ENCODE measurements at places on chromosomes 13 and 19.

DNA sequence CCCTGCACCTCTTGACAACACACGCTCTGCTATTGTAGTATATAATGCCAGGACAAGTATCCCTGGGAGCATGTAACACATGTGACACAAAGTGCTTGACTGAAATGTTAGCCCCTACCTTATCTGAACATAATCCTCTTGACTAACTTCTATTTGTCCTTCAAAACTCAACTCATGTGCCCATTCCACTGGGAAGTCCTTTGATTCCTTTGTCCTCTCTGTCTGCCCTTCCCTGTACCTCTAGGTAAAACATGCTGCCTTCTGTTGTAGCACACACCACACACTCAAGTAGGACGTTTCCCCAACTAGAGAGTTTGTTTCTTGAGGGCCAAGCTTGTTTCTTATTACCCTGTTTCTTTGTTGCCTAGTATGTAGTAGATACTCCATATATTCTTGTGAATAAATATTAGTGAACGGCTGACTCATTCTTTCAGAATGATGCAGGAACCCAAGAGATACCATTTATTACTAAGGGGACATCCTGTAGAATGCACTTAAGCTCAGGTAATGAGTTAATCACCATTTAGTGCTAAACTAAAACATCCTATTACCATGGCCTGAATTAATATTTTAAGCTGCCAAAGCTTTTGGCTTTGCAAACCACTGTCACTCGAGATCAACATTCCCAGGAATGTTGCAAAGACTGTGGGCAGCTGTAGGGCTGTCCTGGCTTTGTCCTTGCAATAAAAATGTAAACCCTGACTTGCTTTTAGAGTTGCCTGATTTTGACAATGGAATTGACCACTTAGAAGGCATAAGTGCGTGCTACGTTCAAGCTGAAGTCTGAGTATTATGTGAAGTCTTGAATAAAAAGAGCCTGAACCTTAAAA is 313.4 kb downstream of the COG6 start:
- no peak for DNase-seq
- peaks cover 14% of the 10 kb centered on the region for H3K27me3 ChIP-seq
- no peak overlapping the region for H3K4me3 ChIP-seq
- no peak overlapping the region for H3K27ac ChIP-seq

GRCh38 chr13:44972956-44973581 is 16.2 kb downstream of the NUFIP1 start:
- H3K27ac ChIP-seq = no peak overlapping the region
- no peak overlapping the region for H3K4me3 ChIP-seq

- no peak for DNase-seq
- peaks cover 76% of the 10 kb centered on the region for H3K4me1 ChIP-seq
- peak overlapping the region; percentile 11 for H3K4me3 ChIP-seq
- H3K27ac ChIP-seq = peak overlapping the region; percentile 82
- H3K36me3 ChIP-seq = no peaks in the 10 kb centered on the region
Measured at GRCh38 chr13:97259798-97260714, 37.9 kb downstream of the MBNL2 start.

- no peak overlapping the region for H3K27ac ChIP-seq
- peak; percentile 34 for DNase-seq
- no peak overlapping the region for H3K4me3 ChIP-seq
- no peaks in the 10 kb centered on the region for H3K4me1 ChIP-seq
Measured at GRCh38 chr13:109790942-109791605, 4.7 kb upstream of the IRS2 start.

DNA sequence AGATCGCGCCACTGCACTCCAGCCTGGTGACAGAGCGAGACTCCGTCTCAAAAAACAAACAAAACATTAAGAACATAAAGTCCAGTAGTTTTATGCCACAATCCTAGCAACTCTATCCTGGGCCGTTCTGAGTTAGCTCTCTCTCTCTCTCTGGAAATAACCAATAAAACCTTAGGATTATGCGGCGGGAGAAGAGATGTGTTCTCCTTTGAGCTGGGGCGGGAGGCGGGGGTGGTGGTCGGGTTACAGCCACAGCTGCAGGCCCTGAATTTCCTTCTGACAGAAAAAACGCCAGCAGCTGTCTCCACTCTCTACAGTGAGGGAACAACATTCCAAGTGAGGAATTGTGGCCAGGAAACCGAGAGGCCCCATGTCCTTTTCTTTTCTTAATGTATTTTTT is 9.1 kb upstream of the PNMA8A start:
- H3K27me3 ChIP-seq = peaks cover 5% of the 10 kb centered on the region
- no peaks in the 10 kb centered on the region for H3K36me3 ChIP-seq
- H3K4me1 ChIP-seq = no peaks in the 10 kb centered on the region
- no peak overlapping the region for H3K4me3 ChIP-seq
- no peak overlapping the region for H3K27ac ChIP-seq

- no peak overlapping the region for H3K27ac ChIP-seq
- H3K4me1 ChIP-seq = peaks cover 31% of the 10 kb centered on the region
- no peaks in the 10 kb centered on the region for H3K36me3 ChIP-seq
- H3K4me3 ChIP-seq = no peak overlapping the region
- DNase-seq = no peak
Measured at GRCh38 chr19:18647371-18647767, 10.5 kb downstream of the KLHL26 start.

GRCh38 chr13:112683581-112683980 is 6.3 kb upstream of the ATP11A start:
- H3K4me1 ChIP-seq = peaks cover 8% of the 10 kb centered on the region
- DNase-seq = no peak
- no peak overlapping the region for H3K27ac ChIP-seq

DNA sequence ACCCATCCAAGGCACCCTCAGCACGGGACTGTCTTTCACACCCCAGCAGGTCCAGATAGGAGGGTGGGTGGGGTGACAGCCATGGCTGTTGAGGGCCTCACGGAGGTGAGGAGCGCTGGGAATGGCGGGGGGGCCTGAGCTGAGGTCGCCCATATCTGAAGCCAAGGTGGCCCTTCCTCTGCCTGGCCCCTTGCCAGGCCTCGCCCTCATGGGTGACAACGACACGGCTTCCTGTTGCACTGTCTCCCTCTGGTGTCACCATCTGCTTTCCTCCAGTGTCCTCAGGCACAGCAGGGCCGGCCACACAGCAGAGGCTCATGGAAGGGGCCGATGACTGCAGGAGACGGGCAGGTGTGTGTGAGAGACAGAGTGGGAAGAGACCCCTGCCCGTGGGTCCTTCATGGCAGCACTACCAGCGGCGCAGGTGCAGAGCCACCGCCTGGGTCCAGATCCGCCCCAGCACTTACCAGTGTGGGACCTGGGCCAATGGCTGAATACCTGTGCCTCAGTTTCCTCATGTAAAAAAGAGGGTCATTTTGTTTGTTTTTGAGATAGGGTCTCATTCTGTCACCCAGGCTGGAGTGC is 8.1 kb upstream of the NKPD1 start:
- H3K4me1 ChIP-seq = peaks cover 61% of the 10 kb centered on the region
- peak overlapping the region; percentile 41 for H3K4me3 ChIP-seq
- peaks cover 6% of the 10 kb centered on the region for H3K36me3 ChIP-seq
- DNase-seq = no peak
- H3K27me3 ChIP-seq = no peaks in the 10 kb centered on the region

DNA sequence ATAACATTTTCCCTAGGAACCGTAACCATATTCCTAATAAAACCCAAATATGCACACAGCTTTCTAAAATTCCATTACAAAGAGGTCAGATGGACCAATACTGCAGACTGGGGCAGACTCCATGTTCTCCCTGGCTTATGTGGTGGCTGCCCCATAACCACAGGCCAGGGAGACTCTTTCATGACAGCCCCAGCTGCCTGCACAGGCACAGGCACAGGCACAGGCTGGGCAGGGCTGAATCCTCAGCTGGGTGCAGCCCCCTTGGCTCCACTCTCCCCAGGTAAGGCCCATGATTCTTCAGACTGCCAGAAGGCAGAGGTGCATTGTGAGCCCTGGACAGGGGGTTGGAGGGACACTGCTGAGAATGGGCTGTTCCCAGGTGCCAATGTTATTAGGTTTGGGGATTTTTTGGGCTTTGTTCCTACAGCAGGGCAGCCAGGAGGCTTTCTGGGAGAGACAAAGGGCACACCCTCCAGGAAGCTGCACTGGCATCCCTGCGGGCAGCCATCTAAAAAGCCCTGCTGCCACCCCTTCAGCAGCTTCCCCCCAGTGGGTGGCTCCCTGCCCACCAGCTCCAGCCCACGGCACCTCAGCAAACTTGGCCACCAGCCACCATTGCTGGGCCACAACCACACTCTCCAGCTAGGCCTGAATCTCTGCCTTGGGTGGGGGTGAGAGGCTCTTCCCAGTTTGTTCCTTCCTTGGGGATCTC is 20.0 kb downstream of the DOCK9 start:
- no peaks in the 10 kb centered on the region for H3K4me1 ChIP-seq
- H3K27ac ChIP-seq = no peak overlapping the region
- no peak for DNase-seq

GRCh38 chr19:21922276-21922675 is 86.3 kb upstream of the ZNF43 start:
- no peaks in the 10 kb centered on the region for H3K36me3 ChIP-seq
- no peak for DNase-seq
- H3K4me3 ChIP-seq = no peak overlapping the region
- no peak overlapping the region for H3K27ac ChIP-seq

DNA sequence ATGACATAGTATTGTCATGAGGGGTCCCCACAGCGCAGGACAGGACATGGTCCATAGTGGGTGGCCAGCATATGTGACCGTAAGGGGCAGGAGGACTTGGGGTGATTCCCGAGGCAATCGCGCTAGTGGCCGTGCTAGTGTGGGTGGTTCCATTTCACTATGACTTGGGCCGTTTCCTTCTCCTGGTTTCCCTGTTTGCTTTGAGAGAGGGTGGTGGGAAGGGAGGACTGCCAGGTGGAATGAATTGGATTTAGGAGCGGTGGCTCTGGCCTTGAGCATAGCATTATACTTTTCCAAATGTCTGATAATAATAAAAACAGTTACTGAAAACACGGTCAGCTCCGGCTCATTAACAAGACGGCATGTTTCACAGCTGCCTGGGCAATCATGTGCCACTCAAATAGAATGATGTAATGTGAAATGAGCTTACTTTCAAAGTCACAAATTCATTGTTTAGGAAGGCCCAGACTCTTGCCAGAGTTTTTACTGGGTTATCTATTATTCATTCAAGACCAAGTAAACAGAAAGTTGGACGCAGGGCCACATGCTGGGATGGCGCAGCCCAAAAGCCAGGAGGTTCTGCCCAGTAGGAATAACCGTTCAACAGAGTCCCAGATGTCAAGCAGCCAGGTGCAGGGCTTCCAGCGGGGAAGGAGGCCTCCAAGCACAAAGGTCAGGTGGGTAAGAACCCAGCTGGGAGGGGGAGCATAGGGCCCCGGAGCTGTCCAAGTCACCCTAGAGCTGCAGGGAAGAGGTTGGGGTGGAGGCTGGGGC is 19.6 kb upstream of the SLC15A1 start:
- no peak overlapping the region for H3K4me3 ChIP-seq
- no peak overlapping the region for H3K27ac ChIP-seq
- H3K27me3 ChIP-seq = peaks cover 5% of the 10 kb centered on the region
- no peaks in the 10 kb centered on the region for H3K4me1 ChIP-seq
- DNase-seq = no peak

GRCh38 chr13:89899302-89900103 is 1448.0 kb upstream of the MIR17HG start:
- no peaks in the 10 kb centered on the region for H3K36me3 ChIP-seq
- H3K27me3 ChIP-seq = no peaks in the 10 kb centered on the region
- H3K27ac ChIP-seq = no peak overlapping the region
- no peak overlapping the region for H3K4me3 ChIP-seq

GRCh38 chr13:19737844-19738557 is 44.7 kb downstream of the PSPC1 start:
- H3K36me3 ChIP-seq = peaks cover 19% of the 10 kb centered on the region
- H3K27ac ChIP-seq = peak overlapping the region; percentile 24
- no peaks in the 10 kb centered on the region for H3K27me3 ChIP-seq
- DNase-seq = no peak
- H3K4me1 ChIP-seq = peaks cover 25% of the 10 kb centered on the region

GRCh38 chr19:27740396-27740795 is 1472.6 kb downstream of the UQCRFS1 start:
- H3K4me1 ChIP-seq = no peaks in the 10 kb centered on the region
- no peak overlapping the region for H3K27ac ChIP-seq
- H3K4me3 ChIP-seq = no peak overlapping the region
- no peaks in the 10 kb centered on the region for H3K27me3 ChIP-seq

DNA sequence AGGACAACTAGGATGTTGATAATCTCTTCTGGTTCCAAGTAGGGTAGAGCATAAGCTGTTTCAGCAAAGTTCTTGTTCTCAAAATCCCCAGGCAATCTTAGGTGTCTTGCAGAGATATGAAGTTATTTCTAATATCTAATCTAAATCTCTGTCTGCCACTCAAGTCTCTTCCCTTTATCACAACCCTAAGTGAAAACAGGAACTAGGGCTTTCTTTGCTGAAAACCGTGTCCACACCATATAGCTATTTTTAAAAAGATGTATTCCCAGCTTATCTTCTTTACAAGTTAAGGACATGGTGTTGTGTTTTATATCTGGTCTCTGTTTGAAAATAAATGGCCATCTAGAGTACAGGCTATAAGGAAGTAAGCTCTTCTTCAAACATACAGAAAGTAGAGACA is 11.3 kb upstream of the RNASEH2B start:
- H3K27me3 ChIP-seq = no peaks in the 10 kb centered on the region
- no peak overlapping the region for H3K4me3 ChIP-seq
- H3K27ac ChIP-seq = no peak overlapping the region
- H3K4me1 ChIP-seq = peaks cover 14% of the 10 kb centered on the region
- no peak for DNase-seq

All from immature natural killer cell (primary cell).